CD4-positive, alpha-beta T cell treated with Interleukin-4 for 1 hour (primary cell): ENCODE measurements at places on chromosomes 12 and 14.

DNA sequence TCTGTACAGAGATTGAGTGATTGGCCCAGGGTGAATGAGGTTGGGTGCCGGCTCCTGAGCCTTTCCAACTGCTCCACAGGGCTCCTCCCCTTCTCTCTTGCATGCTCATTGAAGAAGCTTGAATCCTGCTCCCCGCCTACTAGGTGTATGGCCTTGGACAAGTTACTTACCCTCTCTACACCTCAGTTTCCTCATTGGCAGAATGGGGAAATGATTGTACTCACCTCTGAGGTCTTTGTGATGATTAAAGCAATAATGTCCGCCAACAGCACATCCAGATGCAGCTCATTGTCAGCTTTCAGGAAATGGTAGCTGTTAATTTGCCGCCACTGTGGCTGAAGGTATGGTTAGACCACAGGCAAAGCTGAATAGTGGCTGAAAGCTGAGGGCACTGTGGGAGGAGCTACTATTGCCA, 174.1 kb downstream of the CRADD start:
- DNase-seq, result peak; percentile 38

- no peak for DNase-seq
Observed at GRCh38 chr14:63860146-63860545, 7.3 kb downstream of the SYNE2 start.

DNA sequence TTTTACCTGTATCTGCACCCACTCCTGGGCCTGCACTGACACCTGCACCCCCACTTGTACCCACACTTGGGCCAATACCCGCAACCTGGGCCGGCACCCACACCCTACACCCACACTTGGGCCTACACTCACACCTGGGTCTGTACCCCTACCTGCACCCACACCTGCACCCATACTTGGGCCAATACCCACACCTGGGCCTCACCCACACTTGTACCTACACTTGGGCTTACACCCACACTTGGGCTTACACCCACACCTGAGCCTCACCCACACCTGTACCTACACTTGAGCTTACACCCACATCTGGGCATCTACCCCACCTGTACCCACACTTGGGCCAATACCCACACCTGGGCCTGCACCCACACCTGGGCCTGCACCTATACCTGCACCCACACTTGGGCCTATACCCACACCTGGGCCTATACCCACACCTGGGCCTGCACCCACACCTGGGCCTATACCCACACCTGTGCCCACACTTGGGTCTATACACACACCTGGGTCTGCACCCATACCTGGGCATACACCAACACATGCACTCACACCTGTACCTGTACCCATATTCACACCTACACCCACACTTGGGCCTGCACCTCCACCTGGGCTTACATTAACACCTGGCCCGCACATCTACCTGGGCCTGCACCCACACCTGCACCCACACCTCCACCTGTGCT, 39.2 kb downstream of the DAO start:
- DNase-seq, result no peak

DNA sequence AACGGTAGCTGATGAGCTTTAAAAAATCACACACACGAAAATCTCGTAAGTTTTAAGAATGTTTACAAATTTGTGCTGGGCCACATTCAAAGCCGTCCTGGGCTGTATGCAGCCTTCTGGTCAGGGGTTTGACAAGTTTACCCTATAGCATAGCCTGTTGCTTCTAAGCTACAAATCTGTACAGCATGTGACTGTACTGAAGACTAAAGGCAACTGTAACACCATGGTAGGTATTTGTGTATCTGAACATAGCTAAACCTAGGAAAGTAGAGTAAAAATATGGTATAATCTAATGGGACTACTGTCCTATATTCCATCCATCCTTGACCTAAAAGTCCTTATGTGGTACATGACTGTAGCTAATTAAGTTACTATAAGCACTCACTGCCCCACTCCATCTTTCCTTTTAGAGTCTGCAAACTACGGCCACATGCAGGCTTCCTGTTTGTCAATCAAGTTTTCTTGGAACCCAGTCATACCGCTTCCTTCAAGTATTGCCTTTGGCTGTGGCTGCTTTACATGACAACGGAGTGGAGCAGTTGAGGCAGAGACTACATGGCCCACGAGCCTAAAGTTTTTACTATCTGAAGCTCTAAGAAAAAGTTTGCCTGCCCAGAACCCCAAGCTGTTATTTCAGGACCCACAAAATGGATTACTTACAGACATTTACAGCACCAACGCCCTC, 18.5 kb downstream of the KRT7 start:
- no peak for DNase-seq

DNA sequence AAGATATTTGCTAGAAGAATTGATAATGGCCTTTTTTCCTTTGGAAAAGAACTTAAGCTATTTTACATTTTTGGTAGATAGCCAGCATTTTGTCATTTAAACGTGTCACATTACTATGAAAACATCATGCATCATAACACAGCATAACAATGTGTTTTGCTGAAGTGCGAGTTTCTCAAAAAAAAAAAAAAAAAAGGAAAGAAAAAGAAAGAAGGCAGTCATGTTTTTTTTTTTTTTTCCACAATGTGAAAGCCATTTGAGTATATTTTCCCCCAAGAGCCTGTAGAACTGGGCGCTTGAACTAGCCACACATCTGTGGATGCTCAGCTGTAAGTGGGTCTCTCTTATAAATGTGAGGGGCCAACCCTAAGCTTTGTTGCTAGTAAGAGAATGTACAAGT, 300.1 kb downstream of the AKAP6 start:
- no peak for DNase-seq

- no peak for DNase-seq
Observed at GRCh38 chr14:105015905-105016304, 5.0 kb downstream of the CDCA4 start.

DNA sequence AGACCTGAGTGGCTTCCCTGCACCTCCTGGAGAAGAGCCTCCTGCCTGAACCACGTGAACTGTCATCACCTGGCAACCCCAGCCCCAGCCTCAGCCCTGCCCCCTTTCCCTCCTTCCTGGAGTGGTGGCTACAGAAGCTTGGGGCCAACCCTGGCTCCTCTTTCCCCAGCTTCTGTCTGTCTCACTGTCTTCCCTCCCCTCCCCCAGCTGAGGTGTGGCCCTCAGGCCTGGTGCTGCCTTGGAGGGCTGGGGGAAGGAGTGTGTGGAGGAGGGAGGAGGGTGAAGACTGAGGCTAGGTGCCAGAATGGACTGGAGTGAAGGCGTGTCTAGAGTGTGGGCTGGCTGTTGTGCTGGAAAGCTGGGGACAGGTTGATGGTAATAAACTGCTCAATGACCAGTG, 9.7 kb downstream of the NFATC4 start:
- no peak for DNase-seq

DNA sequence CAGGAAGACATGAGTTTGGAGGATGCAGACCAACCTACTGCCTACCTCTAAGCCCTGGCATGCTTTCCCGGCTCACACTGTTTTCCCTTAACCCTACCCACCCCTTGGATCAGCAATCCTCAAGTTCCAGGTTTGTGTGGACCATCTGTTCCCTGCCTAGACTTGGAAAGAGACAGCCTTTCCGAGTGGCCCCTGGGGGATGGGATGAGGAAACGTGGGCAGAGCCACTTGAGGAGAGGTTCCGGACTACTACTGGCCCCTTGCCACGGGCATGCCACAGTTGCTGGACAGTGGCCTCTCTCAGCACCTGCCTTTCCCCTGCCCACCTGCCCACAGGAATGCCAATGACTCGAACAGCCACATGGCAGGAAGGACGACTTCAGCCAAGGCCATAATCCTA, 135.9 kb downstream of the SLC15A4 start:
- no peak for DNase-seq

DNA sequence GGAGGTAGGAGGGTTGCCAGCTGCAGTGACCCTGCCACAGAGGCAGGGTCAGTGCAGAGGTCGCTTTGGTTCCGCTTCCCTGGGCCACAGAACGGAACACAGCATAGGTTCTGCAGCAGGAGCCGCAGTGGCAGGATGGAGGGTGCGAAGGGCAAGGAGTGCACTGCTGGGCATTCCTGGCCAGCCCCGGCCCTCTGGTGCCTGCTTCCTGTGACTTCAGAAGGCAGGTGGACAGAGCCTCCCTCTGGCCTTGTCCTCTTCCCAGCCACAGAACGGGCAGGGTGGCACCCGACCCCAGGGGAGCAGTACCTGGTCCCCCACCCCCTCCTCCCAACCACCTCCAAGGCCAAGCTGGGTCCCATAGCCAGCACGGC, 37.7 kb downstream of the SLC8B1 start:
- no peak for DNase-seq

DNA sequence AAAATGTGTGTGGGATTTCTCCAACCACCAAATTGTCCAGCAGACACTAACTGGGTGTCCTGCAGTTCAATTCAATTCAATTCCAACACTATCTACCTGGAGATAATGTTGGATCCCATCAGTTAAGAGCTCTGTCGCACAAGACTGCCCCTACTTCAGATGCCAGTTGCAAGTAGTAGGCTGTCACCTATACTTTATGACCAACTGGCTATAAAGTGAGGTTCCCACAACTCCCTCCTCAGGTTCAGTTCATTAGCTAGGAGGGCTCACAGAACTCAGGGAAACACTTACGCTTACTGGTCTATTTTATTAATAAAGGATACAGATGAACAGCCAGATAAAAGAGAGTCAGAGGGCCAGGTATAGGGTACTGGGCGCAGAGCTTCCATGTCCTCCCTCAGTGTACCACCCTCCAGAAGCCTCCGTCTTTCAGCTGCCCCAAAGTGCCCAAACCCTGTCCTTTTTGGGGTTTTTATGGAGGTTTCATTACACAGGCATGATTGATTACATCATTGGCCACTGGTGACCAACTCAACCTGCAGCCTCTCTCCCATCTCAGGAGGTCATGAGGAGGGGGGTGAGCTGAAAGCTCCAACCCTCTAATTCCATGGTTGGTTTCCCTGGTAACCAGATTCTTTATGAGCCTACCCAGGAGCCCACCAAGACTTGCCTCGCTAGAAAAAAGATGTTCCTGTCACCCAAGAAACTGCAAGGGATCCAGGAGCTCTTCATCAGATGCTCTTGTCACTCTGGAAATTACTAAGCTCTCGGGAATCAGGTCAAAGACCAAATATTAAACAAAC, 7.5 kb upstream of the SERPINA5 start:
- DNase-seq, result no peak

DNA sequence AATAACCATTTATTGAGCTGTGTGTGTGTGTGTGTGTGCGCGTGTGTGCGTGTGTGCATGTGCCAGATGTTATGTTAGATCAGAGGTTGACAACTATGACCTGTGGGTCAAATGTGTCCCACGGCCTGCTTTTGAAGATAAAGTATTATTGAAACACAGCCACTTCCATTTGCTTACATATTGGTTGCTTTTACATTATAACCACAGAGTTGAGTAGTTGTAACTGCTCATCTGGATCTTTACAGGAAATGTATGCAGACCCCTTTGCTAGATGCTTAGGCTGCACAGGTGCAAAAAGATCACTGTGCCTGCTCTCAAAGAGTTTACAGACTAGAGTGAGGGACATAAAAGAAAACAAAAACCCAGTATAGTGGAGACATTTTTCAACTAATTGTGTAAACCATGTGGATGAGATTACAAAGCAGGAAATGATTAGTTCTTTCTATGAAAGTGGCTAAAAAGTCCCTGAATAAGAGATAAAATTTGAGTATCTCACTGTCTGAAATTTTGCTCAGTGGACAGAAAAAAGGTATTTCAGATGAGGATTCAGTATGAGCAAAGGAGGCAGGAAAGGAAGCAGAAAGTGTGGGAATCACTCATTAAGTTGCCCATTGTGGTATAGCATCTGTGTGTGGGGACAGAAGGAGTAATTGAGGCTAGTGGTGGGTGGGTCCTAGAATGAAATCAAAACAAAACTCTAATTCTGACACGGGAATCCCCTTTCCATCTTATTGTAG, 188.4 kb downstream of the PAH start:
- DNase-seq, result no peak

GRCh38 chr12:31768046-31768445, 39.2 kb upstream of the AMN1 start:
- DNase-seq, result no peak

DNA sequence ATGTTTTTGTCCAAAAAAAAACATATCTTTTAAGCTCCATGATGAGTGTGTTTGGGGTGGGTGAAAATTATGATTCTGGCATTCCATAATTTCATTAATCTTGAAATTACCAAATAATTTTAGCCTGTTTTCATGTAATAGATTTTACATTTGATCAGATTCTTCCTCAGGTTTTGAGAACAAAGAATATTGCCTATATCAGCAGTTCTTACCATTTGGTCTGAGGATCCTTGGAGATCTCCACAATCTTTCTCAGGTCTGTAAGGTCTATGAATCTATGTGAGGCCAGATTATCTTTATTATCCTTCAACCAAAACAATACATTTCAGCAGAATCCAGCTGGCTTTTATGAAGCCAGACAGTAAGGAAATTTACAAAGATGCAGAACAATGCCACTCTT, 373.3 kb upstream of the E2F7 start:
- no peak for DNase-seq

- no peak for DNase-seq
Observed at GRCh38 chr12:121823101-121823726, 19.4 kb downstream of the SETD1B start.

DNA sequence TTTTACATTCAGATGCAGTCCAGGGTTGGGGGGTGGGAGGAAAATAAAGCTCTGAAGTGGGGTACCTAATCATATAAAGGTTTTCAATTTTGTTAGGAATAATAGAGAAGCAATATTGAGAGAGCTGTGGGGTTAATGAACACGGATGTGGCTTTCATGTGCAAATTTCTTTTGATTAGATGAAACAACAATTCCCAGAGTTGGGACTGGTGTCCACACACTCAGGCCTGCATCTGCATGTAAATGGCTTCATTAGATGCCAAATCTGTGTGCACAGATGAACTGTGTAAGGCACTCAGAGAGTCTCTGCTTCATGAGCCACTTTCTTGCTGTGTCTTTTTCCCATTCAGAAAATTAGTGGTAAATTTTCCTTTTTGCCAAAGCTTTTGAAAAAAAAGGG, 377.1 kb upstream of the NOVA1 start:
- DNase-seq, result no peak

DNA sequence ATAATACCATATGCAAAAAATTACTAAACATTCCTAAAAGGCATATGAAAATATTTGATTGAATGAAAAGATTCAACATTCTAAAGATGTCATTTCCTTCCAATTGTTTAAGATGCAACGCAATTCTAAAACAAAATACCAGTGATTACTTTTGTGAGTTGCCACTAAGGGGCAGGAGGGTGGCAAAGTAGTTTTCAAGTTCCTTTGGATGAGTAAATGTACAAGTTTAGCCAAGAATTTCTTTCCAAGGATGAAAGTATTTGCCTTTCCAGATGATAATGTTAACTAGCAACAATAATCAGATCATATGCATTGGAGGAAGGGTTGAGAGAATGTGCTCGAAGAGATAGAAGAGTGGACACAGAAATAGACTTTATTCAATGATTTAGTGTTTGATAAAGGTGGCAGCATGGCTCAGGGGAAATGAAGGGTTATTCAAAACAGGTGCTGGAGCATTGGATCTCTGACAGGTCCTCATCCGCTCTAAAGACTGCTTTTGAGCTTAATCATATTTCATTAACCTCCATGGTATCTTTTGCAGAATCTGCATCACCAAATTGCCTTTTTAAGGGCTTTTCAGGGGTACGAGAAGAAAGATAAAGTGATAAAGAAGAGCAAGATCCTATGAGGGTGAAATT, 678.5 kb upstream of the TBX3 start:
- no peak for DNase-seq

- DNase-seq, result peak; percentile 32
Observed at GRCh38 chr12:102948941-102949352, 8.5 kb upstream of the ASCL1 start.

- no peak for DNase-seq
Observed at GRCh38 chr14:52333108-52333507, 19.0 kb downstream of the PTGER2 start.

- no peak for DNase-seq
Observed at GRCh38 chr12:95415451-95415850, 58.5 kb upstream of the METAP2 start.
